Activated CD8-positive, alpha-beta memory T cell treated with anti-CD3 and anti-CD28 coated beads, Interleukin-2, amount 50 U/mL, for 4 hours (primary cell): ENCODE measurements at places on chromosomes 12 and 14.
A peak's percentile ranks its signal among the peaks of the same experiment; 100 is the strongest.

DNA sequence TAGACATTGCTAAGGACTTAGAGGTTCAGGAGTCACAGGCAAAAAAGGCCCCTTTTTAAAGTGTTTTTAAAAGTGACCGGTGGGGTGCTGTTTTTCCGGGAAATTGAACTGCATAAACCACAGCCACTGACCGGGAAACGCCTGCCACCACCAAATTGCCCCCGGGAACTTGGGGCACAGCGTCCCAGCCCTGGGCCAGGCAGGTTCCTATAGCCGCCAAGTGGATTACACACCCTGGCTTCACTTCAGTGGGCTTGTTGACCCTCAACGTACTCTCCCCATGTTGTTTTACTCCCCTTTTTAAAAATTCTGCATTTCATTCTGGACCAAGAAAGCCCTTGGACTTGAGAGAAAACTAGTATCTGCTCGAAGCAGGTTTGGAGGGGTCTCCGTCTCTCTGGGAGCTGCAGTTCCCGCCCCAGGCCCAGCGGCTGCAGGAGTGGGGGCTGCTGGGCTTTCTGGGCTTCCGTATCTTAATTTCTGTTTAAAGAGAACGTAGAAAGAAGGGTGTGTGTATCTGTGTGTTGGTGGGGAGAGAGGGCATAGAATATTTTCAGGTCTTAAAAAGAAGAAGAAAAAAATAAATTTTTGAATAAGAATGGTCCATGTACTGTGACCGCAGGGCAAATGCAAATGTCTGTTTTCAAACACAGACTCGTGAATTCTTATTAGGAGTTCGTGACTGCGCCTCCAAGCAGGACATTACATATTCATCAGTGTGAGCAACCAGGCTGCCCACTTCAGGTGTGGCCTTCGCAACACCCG lies 82.9 kb downstream of the PAPOLA start:
- no peak for DNase-seq

GRCh38 chr12:102601621-102602020 lies 121.3 kb upstream of the IGF1 start:
- DNase-seq = no peak

DNA sequence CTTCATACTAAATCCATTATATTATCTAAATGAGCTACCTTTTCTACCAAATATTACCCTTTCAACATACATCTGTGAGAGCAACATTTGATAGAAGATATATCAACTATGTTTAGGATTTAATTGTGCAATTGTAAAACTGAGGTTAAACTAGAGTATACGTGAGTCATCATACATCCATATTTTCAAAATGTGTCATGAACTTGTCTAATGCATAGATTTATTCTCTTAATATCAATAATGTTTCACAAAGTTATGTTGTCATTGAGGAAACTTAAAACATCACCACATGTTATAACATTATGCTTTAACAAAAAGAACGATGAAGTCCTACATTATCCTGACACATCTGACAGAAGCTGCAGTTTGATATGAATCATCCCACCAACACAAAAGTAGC lies 645.5 kb upstream of the NOVA1 start:
- DNase-seq = no peak

DNA sequence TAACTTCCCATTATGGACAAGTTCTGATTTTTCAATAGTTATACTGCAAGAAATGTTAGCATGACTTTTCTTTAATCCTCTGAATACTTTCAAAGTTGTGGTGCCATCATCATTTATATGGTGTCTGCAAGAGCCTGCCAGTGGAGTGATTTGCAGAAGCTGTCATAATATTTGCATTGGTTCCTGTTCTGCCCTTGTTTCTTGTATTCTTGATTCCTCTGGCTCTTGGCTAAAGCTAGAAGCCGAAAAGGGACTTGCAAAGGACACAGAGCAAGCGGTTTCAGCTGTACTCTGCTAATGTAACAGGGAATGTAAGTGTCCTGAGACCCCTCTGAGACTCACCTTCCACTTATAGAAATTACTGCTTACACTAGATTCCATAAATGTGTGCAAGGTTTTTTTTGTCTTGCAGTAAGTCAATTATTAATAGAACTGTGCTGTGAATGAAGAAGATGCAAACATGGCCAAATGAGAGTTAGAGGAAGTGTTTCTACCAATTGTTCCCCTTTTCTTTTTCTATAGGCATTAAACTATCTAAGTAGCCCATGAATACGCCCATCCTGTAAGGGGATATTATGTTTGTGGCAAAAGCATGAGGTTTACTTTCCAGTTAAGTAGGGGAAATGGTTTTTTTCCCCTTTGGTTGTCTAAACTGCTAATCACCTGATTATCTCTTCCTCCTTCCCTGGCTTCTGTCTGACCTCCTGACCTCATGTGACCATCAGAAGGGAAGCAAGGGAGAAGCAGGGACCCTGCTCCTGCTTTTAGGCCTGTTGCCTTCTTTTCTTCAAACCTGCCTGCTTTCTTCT lies 5.3 kb downstream of the DYRK4 start:
- DNase-seq = no peak

DNA sequence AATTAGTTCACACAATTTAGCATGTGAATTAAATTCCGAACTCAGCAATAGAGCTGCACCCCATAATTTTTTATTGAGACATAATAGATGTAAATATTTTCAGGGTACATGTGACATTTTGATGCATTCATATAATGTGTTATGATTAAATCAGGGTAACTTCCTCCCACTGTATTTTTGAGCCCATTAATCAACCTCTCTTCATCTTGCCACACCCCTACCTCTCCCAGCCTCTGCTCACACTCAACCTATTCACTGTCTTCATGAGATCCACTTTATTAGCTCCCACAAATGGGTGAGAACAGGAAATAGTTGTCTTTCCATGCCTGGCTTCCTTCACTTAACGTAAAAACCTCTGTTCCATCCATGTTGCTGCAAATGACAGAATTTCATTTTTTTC lies 14.7 kb downstream of the IL26 start:
- no peak for DNase-seq

- no peak for DNase-seq
Measured at GRCh38 chr12:75954041-75954440, 77.5 kb downstream of the PHLDA1 start.

GRCh38 chr12:47397664-47398281 lies 308.1 kb downstream of the RPAP3 start:
- DNase-seq = peak; percentile 30

GRCh38 chr12:4388662-4389061 lies 9.2 kb upstream of the FGF23 start:
- DNase-seq = no peak

DNA sequence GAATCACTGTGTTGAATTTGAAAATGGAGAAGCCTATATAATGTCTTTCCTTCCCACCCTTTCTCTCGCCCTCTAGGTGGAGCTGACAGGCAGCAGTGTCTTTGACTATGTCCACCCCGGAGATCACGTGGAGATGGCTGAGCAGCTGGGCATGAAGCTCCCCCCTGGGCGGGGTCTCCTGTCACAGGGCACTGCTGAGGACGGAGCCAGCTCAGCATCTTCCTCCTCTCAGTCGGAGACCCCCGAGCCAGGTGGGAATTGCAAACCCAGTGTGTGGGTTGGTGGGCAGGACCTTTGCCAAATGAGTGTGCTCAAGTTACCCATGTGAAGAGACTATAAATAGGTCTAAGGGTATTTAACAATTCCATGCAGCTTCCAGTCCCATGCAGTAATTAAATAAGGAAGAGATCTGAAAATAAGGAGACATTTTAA lies 274.7 kb downstream of the EGLN3 start:
- no peak for DNase-seq

DNA sequence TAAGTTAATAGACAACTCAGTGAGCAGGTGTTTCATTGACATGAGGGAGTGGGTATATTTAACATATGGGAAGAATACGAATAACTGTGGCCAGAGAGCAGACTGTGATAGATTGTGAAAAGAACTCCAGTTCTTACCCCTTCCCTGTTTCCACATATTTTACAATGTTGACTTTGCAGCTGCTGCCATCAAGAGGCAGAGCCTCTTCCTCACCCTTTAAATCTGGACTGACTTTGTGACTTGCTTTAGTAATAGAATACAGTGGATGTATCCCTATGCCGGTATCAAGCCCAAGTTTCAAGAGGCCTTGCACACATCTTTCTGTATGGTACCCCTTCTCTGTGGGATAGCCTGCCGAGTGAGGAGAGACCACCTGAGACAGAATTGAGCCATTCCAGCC lies 356.7 kb downstream of the ETNK1 start:
- no peak for DNase-seq

DNA sequence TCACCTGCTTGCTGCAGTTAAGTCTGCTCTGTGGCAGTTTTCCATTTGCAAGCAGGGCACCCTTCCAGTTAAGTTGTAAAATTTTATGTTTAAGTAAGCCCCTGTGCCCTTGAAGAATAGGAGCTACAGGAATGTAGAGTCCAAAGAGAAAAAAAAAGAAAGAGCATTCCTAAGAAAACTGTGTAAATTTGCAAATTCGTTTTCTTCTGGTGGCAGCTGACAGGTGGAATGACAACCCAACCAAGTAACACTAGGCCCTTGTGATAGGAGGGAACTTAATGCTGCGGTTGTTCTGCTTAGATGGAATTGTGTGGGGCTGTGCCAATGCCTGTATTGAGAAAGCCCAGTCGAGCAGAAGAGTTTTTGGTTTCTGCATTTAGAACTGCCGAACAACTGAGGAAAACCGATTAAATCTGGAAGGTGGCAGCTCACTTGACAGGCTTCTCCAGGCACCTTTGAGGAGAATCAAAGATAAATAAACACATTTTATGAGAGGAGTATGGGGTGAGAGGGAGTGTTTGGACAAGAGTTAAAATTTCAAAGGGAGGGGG lies 280.0 kb downstream of the RAD51B start:
- DNase-seq = no peak

- DNase-seq = no peak
Measured at GRCh38 chr12:39813776-39814175, 194.2 kb upstream of the ABCD2 start.

DNA sequence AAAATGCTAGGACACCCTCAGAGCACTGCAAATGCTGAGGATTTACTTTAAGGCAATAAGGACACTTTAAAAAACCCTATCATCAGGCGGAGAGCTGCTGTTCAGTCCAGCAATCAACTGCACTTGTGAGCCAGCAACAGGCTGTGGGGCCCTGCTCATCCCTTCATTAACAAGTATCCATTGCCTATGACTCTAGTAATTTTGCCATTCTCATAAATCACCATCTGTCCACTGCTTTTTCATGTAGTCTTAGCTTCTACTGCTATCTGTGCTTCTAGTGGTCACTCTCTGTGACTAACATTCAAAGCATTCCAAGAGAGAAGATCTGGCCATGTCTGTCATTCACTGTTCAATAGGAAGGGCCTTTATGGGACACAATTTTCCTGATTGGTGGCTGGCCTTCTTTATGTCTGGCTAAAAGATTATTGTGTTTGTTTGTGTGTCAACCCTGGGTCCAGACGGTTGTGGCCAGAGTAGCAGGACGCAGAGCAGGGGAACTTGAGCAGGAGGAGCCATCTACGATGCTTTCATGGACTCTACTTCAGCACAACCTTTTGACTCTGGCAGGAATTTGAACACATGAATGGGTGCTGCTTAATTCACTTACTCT lies 3.6 kb upstream of the KRAS start:
- DNase-seq = no peak

GRCh38 chr14:37116933-37117849 lies 55.2 kb downstream of the SLC25A21 start:
- no peak for DNase-seq

- no peak for DNase-seq
Measured at GRCh38 chr12:19031032-19031431, 98.5 kb upstream of the PLEKHA5 start.

GRCh38 chr14:91858536-91859275 lies 8.6 kb downstream of the TC2N start:
- no peak for DNase-seq

DNA sequence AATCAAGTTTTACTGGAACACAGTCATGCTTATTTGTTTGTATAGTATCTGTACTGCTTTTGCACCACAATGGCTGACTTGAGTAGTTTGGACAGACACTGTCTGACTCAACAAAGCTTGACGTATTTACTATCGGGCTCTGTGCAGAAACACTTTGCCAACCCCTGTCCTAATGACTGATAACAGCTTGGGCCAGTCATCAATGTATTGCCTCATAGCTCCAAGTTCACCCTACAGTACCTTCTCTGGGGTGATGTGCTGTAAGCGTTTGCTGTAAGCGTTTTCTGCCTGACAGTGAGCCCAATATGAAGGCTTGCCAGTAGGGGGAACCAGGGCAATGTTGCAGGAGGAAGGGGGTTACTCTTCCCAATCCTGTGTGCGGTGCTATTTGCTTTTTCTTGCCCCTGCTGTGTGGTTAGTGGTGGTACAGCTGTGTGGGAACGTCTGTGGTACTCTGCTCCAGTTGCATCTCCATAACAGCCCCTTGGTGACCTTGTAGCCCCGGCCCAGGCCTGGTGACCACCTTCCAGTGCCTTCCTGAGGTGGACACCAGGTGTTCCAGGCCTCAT lies 5.4 kb upstream of the CCDC177 start:
- no peak for DNase-seq

- no peak for DNase-seq
Measured at GRCh38 chr14:28163897-28164296, 602.7 kb upstream of the FOXG1 start.

DNA sequence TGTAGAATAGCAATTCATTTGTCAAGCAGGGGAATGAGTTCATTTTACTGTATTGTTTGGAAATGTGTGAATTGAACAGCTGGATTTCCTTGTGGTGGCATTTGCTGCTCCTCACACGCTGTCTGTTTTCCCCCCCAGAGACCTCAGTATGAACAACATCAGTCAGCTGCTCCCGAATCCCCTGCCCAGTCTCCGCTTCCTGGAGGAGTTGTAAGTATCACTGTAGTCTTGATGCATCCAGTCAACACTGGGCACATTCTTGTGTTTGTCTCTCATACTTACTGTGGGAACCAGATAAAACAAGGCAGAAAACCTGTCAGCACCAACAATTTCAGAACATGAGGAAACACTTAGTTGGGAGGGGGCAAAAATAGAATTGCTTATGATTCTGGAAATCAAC lies 64.9 kb downstream of the LGR5 start:
- DNase-seq = no peak

DNA sequence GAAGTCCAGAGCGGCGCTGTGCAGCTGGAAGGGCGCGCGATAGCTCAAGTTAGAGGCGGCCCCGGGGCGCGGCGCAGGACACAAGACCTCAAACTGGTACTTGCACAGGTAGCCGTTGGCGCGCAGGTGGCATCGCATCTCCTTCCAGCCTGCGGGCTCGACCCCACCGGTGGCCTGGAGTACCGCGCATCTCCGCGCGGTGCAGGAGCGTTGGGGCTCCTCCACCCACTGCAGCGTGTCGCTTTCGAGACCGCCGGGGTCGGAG lies 553 bp downstream of the CLEC14A start:
- DNase-seq = no peak

- DNase-seq = no peak
Measured at GRCh38 chr12:3274664-3275063, 197.5 kb downstream of the TSPAN9 start.

GRCh38 chr14:33647385-33647786 lies 303.5 kb downstream of the EGLN3 start:
- DNase-seq = no peak
